ENCODE measurements at places on chromosomes 4 and X.

DNA sequence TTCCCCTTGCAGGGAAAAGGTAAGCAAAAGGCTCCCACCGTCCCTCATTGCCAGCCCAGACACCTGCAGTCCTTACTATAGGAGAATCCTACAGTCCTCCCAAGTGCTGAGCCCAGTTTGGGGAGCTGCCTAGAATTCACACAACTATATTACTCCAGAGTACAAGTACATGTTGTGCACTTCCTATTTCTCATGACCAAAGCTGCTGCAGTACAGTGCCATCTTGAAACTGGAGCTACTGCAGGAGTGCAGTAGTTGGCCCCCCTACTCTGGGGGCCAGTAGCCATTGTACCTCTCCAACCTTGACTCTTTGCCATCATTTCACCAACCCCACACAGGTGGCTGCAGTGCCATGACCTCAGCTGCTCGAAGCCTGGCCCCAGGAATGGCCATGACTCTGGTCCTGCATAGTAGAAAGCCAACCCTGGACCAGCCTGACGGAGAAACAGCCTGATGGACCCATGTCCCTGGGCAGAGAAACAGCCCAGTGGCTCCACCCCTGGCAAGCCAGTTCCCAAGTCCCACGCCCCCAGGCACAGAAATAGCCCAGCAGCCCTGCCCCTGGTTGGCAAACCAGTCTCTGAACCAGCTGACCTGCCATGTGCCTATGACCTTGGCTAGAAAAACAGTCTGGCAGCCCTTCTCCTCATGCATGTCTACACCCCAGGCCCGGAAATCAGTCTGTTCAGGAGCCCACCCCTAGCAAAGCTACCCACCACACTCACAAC, 51.9 kb downstream of the PHKA1 start:
- no peak for DNase-seq

DNA sequence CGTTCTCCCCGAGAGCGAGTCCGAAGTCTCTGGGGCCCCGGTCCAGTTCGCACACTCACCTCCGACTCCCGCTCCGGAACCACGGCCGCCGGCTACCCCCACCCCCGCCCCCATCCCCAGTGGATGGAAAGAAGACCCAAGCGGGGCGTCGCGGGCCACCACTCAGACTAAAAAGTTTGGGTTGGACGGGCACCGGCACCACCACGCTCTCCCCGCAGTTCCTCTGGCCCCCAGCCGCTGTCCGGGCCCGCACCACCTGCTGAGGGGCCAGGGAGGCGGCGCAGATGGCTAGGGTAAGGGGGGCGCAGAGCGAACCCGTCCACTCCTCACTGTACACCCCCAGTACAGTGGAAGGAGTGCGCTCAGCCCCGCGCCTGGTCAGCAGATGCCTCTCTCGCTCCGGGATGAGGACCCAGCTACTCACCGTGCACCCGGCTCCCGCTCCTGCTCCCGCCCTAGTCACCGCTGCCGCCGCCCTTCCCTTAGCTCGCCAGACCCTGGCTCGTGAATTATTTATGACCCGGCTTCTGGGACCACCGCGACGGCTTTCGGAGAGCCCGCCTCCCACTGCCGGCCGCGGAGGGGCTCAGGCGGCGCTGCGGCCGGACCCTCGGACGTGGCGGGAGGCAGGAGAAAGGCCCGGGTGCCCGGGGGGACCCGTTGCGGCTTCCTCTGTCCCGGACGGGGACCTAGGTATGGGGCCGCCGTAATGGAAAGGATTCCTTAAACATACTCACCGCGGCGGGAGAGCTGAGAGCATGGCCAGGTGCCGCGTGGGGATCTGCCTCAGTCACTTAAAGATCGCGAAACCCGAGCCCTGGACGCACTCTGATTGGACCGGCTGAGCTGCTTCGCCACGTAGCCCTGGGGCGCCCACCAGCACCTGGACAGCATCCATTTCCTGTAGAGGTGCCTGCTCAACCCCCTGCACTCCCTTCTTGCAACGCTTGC, at the start of gene PROM1:
Gene PROM1 (minus strand): TSS at position 783 of the 951 bp plus-strand sequence. CDS start 8,117 bp downstream, outside the sequence.
- DNase-seq: no peak

DNA sequence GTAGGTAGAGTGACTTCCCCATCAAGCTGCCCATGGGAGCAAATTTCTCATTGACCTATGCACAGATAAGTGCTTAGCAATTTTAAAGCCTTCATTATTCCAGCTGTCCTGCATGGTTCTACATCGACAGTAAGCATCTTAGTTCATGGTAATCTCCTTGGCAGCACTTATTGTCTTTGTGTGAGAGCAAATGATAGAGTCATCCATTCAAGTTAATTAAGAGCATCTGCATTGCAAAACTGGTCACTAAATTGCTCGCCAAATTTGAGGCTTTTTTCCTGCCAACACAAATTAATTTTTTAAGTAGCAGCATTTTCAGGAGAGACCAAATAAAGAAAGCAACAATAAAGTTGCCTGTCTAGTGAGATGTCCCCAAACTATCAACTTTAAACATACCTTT, 76.7 kb downstream of the SH3BGRL start:
- DNase-seq: no peak

DNA sequence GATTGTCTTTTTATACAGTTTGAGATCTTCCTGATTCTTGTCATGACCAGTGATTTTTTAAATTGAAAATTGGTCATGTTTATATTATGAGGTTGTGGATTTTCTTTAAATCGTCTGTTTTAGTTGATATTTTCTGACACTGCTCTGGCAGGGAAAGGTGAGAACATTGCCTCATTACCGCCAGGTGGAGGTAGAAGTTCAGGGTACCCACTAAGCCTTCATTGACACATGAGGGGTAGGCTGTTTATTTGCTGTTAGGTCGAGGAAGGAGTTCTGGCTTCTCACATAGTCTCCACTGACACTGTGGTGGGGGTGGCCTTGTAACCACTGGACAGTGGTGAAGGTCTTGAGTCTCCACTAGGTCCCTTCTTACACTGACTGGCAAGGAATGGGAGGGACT, 117.6 kb upstream of the GPR101 start:
- no peak for DNase-seq

DNA sequence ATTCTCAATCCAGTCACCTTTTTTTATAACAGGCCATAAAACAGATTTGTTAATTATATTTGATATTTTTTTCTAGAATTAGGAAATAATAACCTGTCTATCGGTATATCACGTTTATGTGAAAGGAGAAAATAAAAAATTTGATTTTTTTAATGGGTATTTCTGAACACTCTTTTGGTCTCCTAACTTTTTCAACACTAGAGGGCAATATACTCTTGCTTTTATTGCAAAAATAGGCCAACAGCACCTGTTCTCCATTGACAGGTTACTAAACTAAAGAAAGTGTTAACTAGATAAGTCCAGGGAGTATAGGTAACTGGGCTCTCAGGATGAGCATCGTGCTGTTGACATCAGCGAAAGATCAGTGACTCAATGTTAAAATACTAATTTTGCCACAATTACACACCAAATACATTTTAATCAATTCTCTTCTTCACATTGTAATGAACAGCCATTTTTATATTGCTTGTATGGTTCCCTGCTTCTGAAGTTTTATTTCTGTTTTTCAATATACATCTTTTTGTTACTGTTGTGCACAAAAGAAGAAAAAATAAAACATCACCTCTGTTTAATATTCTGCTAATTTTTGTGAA, 22.8 kb downstream of the NDST4 start:
- DNase-seq: no peak

GRCh38 chrX:22081475-22082092, 49.5 kb downstream of the PHEX start:
- no peak for DNase-seq

DNA sequence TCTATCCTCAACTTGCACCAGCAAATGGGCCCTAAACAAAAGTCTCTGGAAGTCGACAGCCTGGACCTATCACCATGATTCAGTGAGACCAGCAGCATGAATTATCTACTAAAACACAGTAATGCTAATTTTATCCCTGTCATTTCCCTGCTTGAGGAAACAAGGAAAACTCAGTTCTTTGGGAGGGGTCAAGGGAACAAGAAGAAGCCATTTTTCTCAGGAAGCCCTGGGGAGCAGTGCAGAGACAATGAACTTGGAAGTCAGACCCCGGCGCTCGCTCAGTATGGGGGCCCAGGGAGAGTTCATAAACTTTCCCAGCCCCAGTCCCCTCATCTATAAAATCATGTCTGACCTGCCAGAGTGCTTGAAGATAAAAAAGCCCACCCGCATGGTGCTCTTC, 50.4 kb downstream of the DCTD start:
- DNase-seq: no peak

DNA sequence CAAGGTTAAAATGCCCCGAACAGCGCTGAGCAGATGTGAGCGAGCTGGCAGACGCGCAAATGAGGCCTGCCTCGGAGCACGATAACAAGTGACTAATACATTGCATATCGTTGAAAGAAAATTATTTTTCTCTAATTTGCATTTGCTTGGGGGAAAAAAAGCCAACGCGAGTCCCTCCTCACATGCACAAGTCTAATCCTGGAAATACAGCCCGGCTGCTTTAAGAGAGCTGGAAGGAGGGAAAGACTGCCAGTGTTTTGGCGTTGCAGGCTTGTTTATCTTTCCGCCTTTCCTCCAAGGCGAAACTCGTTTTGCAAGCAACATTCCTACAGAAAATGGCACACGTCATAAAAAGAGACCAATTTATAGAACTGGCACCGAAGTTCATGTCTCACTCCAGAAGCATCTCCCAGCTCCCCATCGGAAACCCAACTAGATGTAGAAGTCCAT, 12.6 kb downstream of the BCOR start:
- no peak for DNase-seq

DNA sequence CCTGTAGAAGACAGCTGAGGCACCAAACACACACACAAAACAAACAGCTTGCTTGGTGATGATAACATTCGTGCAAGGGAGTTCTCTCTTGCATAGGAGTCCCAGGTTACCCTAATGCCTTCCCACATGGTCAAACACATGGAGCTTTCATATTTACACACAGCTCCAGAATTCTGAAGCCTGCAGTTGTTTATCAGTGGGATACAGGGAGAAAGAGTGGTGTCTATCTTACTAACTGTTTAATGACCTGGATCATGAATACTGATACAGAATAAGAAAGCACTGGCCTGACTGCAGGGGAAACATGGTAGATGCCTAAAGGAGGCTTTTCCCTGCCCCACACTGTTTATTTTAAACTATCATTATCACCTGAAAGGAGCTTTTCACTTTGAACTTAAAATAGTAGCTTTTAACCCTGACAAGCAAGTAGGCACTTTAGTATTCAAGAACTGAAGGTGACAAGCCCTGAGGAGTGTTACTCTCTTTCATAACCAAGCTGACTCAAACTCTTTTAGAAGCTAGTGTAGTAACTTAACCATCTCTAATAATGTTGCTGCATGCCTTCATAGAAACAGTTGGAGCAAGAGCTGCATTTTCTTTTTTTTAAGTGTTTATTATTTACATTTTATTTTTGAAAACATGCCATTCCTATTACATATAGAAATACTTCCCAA, 15.6 kb downstream of the TET2 start:
- DNase-seq: no peak

DNA sequence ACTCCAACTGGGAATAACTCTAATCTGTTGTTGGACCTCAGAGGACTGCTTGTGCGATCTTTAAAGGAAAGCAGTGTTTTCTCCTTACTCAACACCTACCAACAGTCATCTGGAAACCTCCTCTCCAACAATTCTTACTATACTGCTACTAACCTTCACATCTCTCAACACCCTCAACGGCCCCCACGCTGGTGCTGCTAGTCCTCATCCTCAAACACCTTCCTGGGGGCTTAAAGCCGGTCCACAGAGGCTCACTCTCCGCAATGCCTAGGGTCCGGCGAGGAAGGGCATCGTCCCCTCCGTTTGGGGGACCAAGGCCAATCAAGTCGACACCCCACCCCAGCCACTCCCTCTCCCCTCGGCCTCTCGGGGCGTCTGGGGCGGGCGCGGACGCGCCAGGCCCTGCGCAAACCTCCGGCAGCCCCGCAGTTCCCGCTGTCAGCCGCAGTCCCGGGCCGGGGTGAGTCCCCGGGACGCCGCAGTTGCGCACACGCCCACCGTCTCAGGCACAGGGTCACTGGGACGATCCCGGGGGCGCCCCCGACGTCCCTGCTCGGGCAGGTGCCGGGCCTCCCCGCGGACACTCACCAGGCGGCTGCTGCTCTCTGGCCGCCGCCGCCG, 418 bp downstream of the TAB3 start:
- peak; percentile 1 for DNase-seq

GRCh38 chr4:140344101-140344500, 29.3 kb upstream of the SCOC start:
- DNase-seq: no peak

DNA sequence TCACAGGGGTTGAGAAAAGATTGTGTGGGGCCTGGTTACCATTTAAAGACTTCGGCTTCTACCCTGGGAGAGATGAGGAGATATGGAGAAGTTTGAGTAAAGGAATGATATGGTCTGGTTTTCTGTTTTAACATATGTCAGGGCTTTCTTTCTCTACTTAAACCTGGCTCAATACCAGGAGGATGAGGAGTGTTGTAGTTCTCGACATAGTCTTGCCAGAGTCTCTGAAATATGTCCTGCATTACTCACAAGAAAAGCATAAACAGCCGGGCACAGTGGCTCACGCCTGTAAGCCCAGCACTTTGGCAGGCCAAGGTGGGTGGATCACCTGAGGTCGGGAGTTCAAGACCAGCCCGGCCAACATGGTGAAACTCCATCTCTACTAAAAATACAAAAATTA, 16.4 kb upstream of the ACE2 start:
- no peak for DNase-seq

- DNase-seq: no peak
Measured at GRCh38 chr4:22246847-22247246, 269.0 kb downstream of the ADGRA3 start.

DNA sequence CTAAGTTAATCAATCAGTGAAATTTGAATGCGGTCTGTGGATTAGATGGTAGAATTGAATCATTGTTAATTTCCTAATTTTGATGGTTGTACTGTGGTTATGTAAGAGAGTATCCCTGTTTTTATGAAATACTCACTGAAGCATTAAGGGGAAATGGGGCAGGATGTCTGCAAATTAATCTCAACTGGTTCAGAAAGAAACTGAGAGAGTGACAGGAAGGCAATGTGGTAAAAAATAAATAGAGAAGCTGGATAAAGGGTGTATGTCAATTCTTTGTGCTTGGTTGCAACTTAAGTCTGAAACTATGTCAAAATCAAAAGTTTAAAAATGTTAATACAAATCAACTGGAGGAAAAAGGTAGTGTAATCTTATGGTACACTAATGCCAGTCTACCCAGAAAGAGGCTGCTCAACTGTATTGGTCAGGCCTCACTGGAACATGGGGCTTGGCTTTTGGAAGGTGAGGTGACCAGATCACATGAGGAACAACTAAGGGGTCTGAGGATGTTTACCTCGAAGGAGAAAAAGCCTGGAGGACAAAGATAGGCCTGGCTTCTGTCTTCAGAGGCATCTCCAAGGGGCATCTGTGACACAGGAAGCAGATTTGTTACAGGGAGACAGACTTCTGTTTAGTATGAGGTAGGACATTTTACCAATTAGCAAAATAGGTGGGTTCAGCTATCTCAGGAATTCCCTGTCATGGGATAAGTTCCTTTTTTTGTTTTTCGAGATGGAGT, 83.1 kb downstream of the DLG3 start:
- DNase-seq: no peak

GRCh38 chr4:53622739-53623151, 31.5 kb upstream of the LNX1 start:
- DNase-seq: no peak

DNA sequence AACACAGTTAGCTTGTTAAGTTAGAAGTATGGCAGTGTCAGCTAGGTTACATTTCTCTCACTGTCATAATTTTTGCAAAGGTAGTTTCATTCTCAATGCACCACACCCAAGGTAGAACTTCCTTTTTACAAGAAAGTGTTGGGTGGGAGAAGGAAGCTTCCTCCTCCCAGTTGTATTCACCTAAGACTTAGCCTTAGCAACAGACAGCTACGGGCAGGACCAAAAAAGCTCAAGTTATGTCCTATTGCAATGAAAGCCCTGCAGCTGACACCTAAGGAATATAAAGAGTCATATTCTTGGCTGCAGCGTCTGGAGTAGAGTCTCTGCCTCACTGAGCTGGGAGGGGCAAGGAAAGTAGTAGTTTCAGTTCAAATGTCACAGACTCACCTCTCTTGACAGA, 25.1 kb upstream of the PRDM8 start:
- DNase-seq: no peak

All from activated CD8-positive, alpha-beta memory T cell treated with anti-CD3 and anti-CD28 coated beads for 1 hour (primary cell).